ENCODE measurements at places on chromosomes 2 and 18.
A peak's percentile ranks its signal among the peaks of the same experiment; 100 is the strongest.

- DNase-seq: no peak
Measured at GRCh38 chr2:225889452-225889851, 489.9 kb downstream of the NYAP2 start.

DNA sequence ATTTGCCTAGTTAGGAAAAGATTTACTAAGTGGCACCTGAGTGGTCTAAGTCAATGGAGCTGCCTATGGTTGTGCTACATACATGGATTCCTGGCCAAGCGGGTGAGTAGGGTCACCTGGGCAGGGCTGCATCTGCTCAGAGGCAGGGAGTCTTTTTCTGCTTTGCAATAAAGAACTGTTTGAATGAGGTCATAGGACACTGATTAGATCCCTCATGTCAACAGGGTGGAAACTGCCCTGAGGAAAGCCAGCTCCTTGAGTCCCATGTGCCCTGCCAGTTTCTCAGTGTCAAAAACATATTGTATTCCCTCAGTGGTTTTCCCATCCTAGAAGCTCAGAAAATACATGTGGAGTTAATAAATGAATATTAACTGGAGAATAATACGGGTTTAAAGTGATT lies 4.6 kb downstream of the LAMA3 start:
- DNase-seq: no peak

- DNase-seq: no peak
Measured at GRCh38 chr2:99571021-99571420, 81.2 kb upstream of the REV1 start.

DNA sequence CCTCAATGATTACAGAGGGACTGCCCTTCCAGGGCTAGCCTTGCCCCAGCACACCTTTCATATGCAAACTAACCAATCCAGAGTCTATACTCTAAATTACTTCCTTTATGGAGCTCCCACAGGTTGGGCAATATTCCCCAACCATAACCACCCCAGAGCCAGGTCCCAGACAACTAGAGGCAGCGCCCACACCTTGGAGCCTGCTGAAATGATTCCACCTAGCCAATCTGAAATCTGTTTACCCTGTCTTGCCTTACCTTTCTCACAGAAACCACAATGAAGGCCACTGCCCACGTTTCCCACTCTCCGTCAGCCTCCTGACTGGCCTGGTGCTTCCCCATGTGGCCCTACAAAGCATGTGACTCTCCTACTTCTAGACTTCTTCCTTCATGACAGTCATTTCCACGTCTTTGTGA lies 62.0 kb downstream of the REEP1 start:
- DNase-seq: no peak

GRCh38 chr2:239459056-239459455 lies 58.2 kb upstream of the HDAC4 start:
- no peak for DNase-seq

DNA sequence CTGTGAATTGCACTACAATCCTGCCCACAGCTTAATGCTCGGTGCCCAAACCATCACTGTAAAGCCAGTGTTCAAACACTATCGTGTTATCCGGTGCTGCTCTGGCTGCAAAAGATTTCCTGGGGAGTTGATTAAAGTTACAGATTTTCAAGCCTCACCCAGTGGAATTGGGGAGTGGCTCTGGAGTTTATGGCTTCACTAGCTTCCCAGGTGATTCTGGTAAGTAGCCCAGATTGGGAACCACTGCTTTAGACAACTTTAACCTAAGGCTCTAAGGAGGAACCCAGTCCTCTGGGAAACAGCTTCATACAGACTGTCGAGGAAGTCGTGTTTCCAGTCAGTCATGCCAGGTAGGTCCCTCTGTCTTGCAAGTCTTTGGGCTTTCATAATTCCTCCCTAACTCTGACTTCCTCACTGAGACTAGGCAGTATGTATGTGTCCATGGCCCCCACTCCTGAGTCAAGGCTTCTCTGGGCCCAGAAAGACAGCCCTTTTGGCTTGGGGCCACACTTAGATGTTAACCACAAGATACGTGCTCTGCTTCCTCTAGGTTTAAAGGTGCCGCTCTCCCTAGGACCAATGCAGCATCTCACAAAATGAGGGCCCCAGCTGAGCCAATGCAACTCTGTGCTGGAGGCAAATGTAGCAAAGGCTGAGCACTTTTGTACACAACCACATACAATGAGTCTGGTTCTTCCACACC lies 299.7 kb downstream of the PRKCE start:
- no peak for DNase-seq

DNA sequence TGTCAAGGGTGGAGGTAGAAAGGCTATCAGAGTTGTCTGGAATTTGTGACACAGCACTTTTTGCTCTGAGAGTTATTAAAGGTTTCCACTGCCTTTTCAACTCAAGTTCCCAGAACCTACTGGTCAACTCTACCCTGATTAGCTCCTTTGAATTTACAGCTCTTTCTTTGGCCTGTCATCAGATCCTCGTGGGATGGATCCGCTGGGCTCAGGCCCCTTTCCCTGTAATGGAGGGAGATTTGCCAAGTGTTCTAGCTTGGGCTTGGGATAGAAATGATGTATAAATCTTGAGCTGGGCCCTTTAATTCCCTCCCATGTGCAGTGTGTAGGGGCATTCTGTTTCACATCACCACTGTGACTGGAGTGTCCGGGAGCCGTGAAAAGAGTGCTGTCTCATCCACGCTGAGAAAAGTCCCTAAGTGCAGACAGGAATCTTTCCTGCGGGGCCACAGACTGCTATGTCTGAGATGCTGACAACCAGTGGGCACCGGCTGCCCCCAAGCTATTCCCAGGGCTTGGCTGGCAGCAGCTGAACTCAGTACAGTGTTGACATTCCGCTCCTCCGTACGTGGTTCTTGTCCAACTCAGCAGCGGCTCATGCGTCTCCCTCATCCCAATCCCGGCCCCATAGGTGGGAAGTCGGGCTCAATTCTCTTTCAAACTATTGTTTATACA lies 46.9 kb upstream of the ARHGAP28 start:
- no peak for DNase-seq

DNA sequence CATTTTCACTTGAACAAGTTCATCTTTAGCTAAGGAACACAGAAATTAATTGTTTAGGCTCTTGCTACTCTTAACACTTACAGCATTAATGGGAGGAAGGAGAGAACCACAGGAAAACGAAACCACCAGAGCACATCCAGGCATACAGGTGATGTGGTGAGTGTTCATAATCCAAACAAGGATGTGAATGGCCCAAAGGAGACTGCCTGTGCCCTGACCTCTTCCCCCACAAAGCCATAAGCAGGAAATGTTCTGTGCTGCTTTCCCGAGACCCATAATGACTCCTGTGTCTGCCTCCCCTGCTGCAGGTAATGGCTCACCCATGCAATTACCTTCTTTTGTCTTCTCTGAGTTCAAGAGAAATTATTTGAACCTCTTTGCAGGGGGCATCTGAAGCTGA lies 295.9 kb upstream of the LINC00305 start:
- DNase-seq: no peak

- no peak for DNase-seq
Measured at GRCh38 chr18:59228351-59228750, 8.4 kb downstream of the GRP start.

GRCh38 chr2:190853531-190854383 lies 26.9 kb upstream of the GLS start:
- no peak for DNase-seq

DNA sequence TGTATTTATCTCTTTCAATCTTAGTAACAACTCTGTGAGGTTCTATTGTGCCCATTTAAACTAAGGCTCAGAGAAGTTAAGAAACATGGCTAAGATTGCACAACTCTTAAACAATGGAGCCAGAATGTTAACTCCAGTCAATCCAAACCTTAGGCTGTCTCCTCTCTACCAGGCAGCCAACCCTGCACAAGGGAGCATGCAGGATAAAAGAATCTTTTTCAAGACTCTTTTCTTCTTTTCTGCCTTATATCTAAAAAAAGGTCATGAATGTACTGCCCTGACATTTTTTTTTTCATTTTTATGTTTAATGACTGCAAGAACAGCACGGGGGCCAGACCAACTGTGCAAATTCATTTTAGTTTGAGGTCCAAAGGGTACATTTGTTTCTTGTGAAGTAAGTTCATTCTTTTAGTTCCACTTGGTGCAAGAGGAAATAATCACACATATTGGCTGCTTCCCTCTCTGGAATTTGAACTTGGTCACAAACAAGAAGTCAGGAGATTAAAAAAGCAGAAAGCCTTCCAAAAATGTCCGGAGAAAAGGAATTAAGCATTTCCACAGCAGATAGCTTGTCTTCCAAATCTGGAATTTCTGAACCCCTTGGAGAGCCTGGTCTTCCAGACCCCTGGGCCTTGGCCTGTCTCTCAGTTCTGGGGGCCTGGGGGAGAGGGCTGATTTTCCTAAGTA lies 96.0 kb upstream of the RIOK3 start:
- DNase-seq: no peak

DNA sequence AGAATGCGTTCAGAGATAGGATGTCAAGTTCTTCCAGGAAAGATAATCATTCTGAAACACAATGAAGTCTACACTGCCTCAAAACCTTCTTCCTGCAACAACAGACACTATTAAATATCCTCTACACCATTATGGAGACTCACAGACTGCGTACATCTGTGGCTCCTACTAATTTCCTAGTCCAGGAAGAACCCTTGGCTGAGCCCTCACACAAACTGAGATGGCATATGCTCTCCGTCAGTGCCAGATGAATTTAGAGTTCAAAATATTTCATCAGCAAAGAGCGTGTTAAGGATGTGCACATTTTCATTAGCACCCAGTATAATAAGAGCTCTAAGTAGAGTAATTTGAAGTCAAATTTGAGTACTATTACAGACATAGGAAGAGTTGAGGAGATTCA lies 117.2 kb downstream of the TCF4 start:
- no peak for DNase-seq

- no peak for DNase-seq
Measured at GRCh38 chr2:58155160-58155778, 85.9 kb downstream of the FANCL start.

DNA sequence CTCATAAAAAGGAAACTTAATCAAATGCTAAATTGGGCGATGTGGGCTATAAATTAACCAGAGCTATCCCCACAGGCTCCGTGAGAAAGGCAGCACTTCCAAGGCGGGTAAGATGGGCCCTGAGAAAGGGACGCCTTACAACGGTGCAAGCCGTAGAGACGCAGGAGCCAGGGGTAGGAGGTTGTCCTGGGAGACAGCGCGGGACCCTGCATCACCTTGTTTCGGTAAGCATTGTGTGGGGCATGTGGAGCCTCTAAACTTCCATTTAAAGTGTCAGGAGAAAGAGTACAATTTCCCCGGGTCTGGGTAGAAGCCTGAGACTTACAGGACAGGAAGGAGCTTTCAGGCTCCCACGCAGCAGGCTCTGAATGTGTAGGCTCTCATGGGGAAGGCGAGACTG lies 1.2 kb upstream of the PER2 start:
- peak; percentile 26 for DNase-seq

GRCh38 chr2:201151127-201151981 lies 31.6 kb upstream of the CASP10 start:
- no peak for DNase-seq

GRCh38 chr2:113910110-113910717 lies 20.3 kb downstream of the ACTR3 start:
- DNase-seq: no peak

GRCh38 chr2:142290931-142291330 lies 160.1 kb upstream of the LRP1B start:
- no peak for DNase-seq

DNA sequence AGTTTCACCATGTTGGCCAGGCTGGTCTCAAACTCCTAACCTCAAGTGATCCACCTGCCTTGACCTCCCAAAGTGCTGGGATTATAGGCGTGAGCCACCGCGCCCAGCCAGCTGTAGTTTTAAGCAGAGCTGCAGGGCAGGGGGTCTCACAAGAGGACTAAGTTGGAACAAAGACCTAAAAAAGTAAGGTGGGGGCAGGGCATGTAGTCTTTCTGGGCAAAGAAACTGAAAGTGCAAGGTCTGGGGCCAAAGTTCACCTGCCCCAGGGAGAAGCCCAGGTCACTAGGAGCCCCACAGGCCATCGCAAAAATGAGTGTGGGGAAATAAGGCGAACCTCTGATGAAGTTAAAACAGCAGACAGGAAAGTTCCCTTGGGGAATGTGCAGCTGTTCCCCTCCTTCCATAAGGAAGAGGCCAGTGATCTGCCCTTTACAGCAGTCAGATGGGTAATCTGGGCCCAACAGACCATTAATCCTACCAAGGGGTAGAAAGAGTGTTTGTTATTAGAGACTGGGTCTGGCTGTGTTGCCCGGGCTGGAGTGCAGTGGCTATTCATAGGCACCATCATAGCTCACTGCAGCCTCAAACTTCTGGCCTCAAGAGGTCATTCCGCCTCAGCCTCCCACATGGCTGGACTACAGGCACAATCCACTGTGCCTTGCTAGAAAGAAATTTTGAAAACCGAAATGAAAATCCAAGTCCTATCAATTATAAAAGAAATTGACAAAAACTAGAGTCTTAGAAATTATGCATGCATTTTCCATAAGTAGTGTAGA lies 2.8 kb downstream of the SCLY start:
- DNase-seq: no peak

- no peak for DNase-seq
Measured at GRCh38 chr2:239278361-239278760, 122.5 kb downstream of the HDAC4 start.

- no peak for DNase-seq
Measured at GRCh38 chr2:191435141-191435540, 189.9 kb downstream of the MYO1B start.

DNA sequence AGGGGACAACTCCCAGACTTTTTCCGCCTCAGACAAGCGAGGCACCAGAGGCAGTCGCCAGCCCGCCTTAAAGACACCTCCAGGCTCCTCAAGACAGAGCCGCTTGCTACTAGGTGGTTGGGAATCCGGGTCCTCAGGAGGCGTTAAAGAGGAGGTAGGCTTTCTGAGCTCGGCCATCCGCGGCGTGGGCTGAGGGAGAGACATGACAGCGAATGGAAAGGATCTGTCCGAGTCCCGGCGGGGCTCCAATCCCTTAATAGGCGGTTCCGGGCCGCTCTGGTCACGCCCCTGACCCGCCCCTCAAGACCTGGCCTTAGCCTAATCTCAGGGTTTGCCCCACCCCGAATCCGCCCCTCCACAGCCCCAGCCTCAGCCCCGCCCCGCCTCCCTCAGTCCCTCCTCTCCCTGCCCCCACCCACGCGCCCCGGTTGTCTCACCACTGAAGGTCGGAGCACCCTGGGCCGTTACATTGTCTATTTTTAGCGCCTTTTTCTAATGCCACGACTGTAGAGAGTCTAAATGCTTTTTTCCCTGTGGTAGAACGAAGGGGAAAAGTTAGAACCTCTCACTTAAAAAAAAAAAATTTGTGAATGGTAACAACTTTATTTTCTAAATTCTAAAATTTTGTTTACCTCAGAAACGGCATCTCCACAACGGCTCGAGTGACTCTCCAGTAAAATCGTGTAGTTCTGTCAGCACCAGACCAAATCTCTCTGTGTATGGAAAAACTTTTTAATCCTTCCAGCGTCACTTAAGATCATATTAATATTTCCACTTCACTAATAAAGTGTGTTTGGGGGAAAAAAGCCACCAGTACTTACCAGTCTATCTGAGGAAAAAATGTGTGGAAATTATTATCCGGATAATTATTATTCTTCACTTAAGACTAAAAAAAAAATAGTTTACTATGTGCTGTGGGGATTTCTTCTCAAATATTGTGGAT lies at the start of gene RAD51AP2:
Gene RAD51AP2, minus strand, starts transcription at position 229 of the 943 bp plus-strand sequence. Its CDS starts 25 bp downstream, at position 204.
- peak; percentile 87 for DNase-seq

Measured in psoas muscle (tissue), 8 donors.